Ammon's horn (tissue), 1 donor: ENCODE measurements at places on chromosomes 11 and 22.

- no peak for DNase-seq
Measured at GRCh38 chr11:86101941-86102407, 33.1 kb upstream of the PICALM start.

GRCh38 chr11:120789391-120789790 is 234.5 kb upstream of the TBCEL start:
- no peak for DNase-seq

- DNase-seq = no peak
Measured at GRCh38 chr11:35671396-35672127, 9.0 kb downstream of the TRIM44 start.

DNA sequence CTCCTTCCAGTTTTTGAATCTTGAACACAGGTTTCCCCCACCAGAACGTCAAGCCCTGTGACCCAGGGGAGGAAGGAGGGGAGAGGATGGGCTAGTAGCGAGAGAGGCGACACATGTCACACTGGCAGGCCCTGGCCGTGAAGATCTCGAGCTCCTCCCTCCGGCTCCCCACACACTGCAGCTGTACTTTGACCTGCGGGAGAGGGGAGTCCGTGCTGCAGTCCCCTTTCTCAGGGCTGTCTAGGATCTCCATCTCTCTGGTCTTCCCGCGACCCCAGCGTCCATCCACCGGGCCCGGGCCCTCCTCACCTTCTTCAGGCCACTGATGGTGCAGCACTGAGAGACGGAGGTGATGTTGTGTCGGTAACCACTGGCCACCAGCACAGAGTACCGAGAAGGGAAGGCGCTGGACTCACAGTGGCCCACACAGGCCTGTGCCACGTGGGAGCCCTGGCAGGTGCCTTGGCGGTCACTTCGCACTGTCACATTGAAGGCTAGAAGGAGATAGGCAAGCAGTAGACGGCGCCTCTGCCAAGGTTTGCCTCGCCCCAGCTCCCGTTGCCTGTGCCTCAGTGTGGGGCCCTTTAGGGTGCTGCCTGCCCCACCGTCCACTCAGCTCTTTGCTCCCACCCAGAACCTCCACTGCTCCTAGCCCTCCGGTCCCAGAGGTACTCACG is 873 bp downstream of the GPHA2 start:
- DNase-seq = no peak
